Dermis microvascular lymphatic vessel endothelial cell (primary cell): ENCODE measurements at places on chromosomes 7 and 10. TPM values are rescaled to one million over a fixed set of nuclear protein-coding genes. Genes with fewer than 3 reads are reported as not detected.

The SPDYE8 gene
- not detected in 2 replicates for total RNA-seq

The MBL2 gene
- total RNA-seq, result not detected in 2 replicates

The FKBP9 gene
- total RNA-seq, result 103 and 158 TPM in 2 replicates

The ODAD2 gene
- total RNA-seq, result 0.26 and 0.38 TPM in 2 replicates

The C10orf62 gene
- total RNA-seq, result not detected in 2 replicates

The XRCC2 gene
- 2.0 and 3.7 TPM in 2 replicates for total RNA-seq

The SEMA4G gene
- total RNA-seq, result 0.77 and 1.5 TPM in 2 replicates

The YWHAG gene
- total RNA-seq, result 84.6 and 122 TPM in 2 replicates

The ACHE gene
- 1.2 and 4.3 TPM in 2 replicates for total RNA-seq

The ZNF485 gene
- 0.51 and 0.76 TPM in 2 replicates for total RNA-seq

The GHRHR gene
- total RNA-seq, result not detected in 2 replicates

The BMS1 gene
- total RNA-seq, result 15.9 and 17.1 TPM in 2 replicates

The AKR1C8 gene
- not detected in 2 replicates for total RNA-seq

The LIPM gene
- not detected in 2 replicates for total RNA-seq

The CNNM1 gene
- under 0.01 TPM in 1 of 2 replicates, not detected in the other for total RNA-seq

The KCND2 gene
- 0.13 and 0.38 TPM in 2 replicates for total RNA-seq

The HMX2 gene
- not detected in 2 replicates for total RNA-seq

The IFIT1 gene
- total RNA-seq, result 1.0 and 1.8 TPM in 2 replicates

The C10orf67 gene
- total RNA-seq, result not detected in 2 replicates

The TRIM56 gene
- 8.9 and 11.6 TPM in 2 replicates for total RNA-seq

The SAMD8 gene
- total RNA-seq, result 21.2 and 22.5 TPM in 2 replicates

The AGFG2 gene
- total RNA-seq, result 28.5 and 51.7 TPM in 2 replicates

The FASTK gene
- total RNA-seq, result 43.9 and 49.3 TPM in 2 replicates

The ZNF775 gene
- 4.7 and 7.5 TPM in 2 replicates for total RNA-seq

The FAM24B gene
- total RNA-seq, result 0.63 and 3.2 TPM in 2 replicates

The LIPF gene
- not detected in 2 replicates for total RNA-seq

The NEBL gene
- 0.63 and 1.2 TPM in 2 replicates for total RNA-seq

The SPDYE1 gene
- total RNA-seq, result not detected in 2 replicates

The TMEM26 gene
- not detected in 2 replicates for total RNA-seq

The BMPER gene
- total RNA-seq, result 0.13 and 4.9 TPM in 2 replicates

The MBLAC1 gene
- 2.1 and 2.2 TPM in 2 replicates for total RNA-seq

The EFCAB10 gene
- total RNA-seq, result not detected in 2 replicates

The TRDMT1 gene
- total RNA-seq, result 4.4 and 5.0 TPM in 2 replicates

The C1QL3 gene
- total RNA-seq, result 0.39 and 0.76 TPM in 2 replicates

The KLF14 gene
- total RNA-seq, result not detected in 2 replicates

The PCLO gene
- 1.8 and 3.0 TPM in 2 replicates for total RNA-seq

The PRLHR gene
- total RNA-seq, result not detected in 2 replicates

The PLXNA4 gene
- total RNA-seq, result 5.3 and 15.4 TPM in 2 replicates

The DENND2A gene
- 0.64 and 0.89 TPM in 2 replicates for total RNA-seq

The NEUROD6 gene
- not detected in 2 replicates for total RNA-seq

The CUZD1 gene
- 0.25 and 0.26 TPM in 2 replicates for total RNA-seq

The LRGUK gene
- under 0.01 and 0.13 TPM in 2 replicates for total RNA-seq

The PLCE1 gene
- 1.0 and 6.7 TPM in 2 replicates for total RNA-seq

The RTKN2 gene
- total RNA-seq, result under 0.01 TPM in 2 replicates

The WNT8B gene
- total RNA-seq, result under 0.01 TPM in 1 of 2 replicates, not detected in the other

The ARHGEF35 gene
- 0.13 TPM in 2 replicates for total RNA-seq

The ANKRD30A gene
- total RNA-seq, result not detected in 2 replicates

The CALML3 gene
- total RNA-seq, result not detected in 2 replicates

The STEAP2 gene
- 0.13 and 0.64 TPM in 2 replicates for total RNA-seq

The WDR86 gene
- not detected in 2 replicates for total RNA-seq

The GJC3 gene
- total RNA-seq, result 0.26 and 0.63 TPM in 2 replicates

The TBRG4 gene
- total RNA-seq, result 55.5 and 62.8 TPM in 2 replicates

The UBN2 gene
- 2.8 and 4.0 TPM in 2 replicates for total RNA-seq

The ECD gene
- total RNA-seq, result 19.1 and 21.6 TPM in 2 replicates

The ZNF783 gene
- total RNA-seq, result 3.1 and 4.2 TPM in 2 replicates

The FGFBP3 gene
- 0.13 and 0.51 TPM in 2 replicates for total RNA-seq

The GCK gene
- total RNA-seq, result 0.26 and 0.38 TPM in 2 replicates

The CPEB3 gene
- total RNA-seq, result 0.90 and 1.6 TPM in 2 replicates
